ENCODE measurements at places on chromosomes 5 and 9.

DNA sequence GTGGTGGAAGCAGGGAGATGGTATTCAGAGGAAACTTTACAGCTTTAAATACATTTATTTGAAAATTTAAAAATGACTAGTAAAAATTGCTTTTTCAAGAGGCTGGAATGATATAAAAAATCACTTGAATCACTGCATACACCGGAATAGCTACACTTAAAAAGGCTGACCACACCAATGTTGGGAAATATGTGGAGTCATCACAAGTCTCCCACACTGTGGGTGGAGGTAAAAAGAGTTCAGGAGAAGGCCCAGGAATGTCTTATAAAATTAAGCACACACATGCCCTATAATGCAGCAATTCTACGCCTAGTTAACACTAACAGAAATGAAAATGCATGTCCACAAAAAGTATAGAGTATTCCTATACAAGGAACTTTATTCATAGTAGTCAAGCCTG lies 198.1 kb downstream of the ROR2 start:
- no peak for DNase-seq

- DNase-seq = no peak
Observed at GRCh38 chr9:37413311-37413710, 9.2 kb upstream of the GRHPR start.

- no peak for DNase-seq
Observed at GRCh38 chr5:3056866-3057265, 305.4 kb upstream of the IRX2 start.

GRCh38 chr5:160036243-160036642 lies 27.3 kb downstream of the TTC1 start:
- no peak for DNase-seq

GRCh38 chr9:37174247-37174646 lies 53.9 kb downstream of the ZCCHC7 start:
- DNase-seq = no peak

DNA sequence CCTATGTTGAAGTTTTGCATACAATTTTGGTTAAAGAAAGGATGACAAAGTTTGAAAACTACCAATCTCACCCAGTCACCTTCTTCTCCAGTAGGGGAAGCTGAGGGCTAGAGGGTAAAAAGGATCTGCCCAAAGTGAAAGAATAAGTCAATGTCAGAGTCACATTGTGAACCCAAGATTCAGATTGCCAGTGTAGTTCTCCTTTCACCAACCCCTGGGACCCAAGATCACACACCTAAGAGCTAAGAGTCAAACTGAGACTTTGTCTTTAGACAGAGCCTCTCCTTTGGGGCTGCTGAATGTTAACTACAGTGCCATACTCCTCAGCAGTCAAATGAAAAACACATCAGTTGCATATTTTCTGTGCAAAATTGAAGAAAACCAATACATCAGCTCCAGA lies 210.6 kb downstream of the ATP10B start:
- DNase-seq = no peak

GRCh38 chr5:69288069-69288468 lies 44.5 kb downstream of the CCDC125 start:
- DNase-seq = no peak

- peak; percentile 57 for DNase-seq
Observed at GRCh38 chr5:138752341-138752950, 779 bp upstream of the CTNNA1 start.

DNA sequence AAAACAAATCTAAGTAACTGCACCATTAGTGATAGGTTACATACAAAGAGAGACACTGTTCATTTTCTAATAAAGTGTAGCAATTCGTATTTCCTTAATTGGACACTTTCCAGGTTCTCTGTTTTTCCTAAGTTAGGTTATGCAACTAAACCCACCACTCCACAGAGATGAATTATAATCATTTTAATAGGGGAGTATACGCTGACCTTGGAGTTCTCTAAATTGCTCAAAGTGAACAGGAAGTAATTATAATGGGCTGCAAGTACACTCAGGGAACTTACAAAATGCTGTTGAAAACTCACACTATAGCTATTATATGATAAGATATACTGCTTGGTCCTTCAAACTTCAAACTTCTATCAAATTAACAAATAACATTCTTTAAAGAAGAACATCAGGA lies 18.2 kb upstream of the ADCY2 start:
- DNase-seq = no peak
